Fibroblast of skin of scalp (primary cell): ENCODE measurements at places on chromosomes 13 and 19.

DNA sequence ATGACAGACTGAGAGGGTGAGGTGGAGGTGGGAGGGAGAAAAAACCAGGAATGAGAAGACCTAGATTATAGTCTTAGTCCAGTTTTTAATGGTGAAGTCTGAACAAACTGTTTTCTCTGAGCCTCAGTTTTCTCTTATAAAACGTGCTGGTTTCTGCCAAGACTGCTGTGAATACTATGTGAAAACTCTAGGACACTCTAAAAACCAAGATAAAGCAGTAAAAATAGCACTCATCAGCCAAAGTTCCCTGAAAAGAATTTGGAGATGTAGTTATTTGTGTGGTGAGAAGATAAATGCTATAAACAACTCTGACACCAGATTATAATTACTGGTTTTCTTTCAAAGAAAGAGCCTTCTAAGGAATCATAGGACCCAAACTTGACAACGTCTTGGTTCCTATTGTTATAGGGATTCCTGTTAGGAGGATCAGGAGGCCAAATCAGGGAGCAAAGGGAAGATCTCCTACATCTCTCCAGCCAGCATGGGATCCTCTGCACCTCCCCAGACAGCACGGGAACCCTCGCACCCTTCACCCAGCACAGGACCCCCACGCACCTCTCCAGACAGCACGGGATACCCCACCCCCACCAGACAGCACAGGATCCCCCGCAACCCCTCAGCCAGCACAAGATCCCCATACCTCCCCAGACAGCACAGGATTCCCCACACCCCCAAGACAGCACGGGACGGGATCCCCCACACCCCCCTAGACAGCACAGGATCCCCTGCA, 130.2 kb downstream of the MIPEP start:
- DNase-seq = no peak

GRCh38 chr19:29515706-29516357, 10.0 kb upstream of the VSTM2B start:
- DNase-seq = no peak

DNA sequence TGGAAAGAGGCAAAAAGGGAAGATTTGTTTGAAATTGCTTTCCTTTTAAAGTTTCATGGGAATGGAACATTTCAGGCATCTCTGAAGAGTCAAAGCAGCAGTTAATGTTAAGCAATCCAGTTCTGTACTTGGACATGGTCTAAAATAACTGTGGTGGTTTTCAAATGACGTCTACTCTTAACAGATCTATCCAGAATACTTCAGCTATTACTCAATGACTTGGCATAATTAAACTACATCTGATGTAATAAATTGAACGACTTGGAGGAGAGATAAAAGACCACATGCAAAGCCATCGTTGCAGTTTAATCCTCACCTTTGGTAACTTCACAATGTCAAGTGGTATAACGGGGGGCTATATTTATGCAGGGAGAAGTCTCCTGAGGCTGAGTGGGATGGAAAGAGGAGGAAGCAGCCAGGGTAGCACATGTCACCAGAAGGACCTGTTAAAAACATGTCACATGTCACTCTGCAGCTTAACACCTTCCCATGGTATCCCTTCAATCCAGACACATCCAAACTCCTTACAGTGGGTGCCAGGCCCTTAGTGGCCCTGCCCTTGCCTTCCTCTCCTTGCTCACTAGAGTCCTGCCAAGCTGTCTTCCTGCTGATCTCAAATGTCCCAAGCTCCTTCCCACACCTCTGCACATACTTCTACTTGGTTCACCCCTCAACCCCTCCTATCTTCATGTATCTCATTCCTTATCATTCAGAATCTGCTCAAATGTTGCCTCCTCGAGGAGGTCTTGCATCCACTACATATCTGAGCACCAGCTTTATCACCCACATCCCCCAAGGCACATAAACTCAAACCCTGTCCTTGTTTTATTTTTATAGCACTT, 327.8 kb downstream of the SUCLA2 start:
- DNase-seq = peak; percentile 89

DNA sequence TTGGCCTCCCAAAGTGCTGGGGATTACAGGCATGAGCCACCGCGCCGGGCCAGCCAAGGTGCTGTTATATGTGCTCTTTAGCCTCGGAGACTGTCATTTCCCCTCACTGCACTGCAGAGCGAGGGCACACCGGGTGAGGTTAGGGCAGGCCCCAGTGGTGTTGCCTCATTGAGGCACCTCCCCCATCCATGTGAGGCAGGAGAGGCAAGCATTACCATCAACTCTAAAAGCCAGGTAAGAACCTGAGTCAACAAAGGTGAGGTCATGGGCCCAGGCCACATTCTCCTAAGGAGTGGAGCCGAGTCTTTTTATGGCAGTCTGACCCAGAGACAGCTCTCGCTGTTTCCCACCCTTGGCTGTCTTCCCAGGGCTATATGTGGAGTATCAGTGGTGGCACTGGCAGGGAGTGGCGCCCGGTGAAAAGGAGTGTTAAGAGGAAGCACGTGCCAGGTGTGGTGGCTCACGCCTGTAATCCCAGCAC, 10.9 kb downstream of the B3GNT8 start:
- no peak for DNase-seq

GRCh38 chr19:56885173-56885985, 44.9 kb upstream of the PEG3 start:
- DNase-seq = no peak

DNA sequence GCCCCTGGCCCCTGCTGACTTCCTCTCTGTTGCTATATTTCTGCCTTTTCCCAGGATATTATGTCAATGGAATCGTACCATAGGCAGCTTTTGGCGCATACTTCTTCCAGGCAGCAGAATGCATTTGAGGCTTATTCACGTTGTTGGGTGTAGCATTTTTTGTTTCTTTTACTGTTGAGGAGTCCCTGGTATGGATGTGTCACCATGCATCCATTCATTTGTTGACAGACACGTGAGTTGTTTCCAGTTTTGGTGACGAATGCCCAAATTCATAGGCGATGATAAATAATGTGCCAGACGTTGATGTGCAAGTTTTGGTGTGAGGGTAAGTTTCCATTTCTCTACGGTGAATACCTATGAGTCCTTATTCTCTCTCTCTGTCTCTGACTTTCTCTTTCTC, 5.0 kb downstream of the NFILZ start:
- DNase-seq = peak; percentile 93

GRCh38 chr13:112729408-112729807, 39.6 kb downstream of the ATP11A start:
- no peak for DNase-seq

DNA sequence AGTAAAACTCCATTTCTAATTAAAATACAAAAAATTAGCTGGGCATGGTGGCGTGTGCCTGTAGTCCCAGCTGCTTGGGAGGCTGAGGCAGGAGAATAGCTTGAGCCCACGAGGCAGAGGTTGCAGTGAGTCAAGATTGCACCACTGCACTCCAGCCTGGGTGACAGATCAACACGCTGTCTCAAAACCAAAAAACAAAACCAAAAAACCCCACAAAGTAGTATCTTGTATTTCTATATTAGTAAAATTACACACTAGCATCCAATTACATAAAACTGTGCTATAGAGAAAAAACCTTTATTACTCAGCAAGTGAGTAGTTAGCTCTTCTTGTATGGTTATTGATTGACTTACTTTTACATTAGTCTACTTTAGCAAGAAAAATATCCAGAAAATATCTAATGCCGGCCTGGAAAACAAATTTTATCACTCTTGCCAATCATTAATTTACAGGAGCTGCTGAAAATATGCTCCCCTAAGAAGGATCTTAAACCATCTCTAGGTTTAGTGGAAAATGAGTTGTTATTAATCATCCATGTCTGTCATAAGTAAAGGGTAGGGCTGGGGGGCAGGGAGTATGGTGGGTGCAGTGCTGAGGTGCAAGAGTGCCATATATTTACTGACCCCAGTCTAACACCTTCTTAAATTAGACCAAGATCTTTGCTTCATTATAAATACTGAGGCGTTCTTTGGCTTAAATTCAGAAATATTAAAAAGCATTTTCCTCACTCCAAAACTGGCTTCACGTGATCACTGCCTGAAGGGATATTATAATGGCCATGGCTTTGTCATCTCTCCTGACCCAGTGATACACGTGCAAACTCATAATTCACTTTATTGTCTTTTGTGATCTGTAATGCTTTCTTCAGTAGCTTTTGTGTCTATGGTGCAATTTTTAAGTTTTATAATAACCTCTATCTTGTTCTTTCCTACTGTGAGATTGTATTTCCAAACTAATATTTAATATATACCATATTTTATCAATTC, 44.1 kb downstream of the UBL3 start:
- no peak for DNase-seq

DNA sequence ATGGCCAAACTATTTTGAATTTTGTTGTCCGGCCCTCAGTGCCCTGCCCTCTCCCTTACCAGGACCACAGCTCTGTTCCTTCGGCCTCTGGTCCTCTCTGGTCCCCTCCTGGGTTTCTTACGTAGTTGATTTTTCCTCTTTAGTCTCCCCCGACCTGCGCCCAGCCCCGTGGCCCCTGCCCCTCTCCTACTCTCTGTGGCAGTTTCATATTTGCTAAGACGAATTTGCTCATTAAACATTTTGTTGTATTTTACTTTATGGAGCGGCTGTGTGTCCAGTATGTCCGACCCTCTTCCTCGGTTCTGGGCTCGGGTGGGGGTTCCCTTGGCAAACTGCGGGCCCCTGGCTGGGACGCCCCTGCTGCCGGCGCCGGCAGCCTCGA, 576 bp upstream of the EPN1 start:
- DNase-seq = no peak

DNA sequence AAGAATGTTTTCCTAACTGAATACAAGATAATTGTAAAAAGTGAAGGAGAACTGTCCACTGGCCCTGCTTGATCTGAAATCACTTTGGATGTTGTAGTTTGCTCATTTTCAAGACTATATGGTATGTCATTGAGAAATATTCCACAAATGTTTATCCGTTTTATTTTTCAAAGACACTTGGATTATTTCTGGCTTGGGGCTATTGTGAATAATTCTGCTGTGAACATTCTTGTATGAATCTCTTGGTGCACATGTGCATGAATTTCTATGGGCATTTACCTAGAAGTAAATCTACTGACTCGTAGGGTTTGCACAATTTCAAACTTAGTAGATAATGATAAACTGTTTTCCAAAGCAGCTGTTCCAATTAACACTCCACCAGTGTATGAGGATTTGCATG, 8.6 kb downstream of the RXFP2 start:
- DNase-seq = no peak

DNA sequence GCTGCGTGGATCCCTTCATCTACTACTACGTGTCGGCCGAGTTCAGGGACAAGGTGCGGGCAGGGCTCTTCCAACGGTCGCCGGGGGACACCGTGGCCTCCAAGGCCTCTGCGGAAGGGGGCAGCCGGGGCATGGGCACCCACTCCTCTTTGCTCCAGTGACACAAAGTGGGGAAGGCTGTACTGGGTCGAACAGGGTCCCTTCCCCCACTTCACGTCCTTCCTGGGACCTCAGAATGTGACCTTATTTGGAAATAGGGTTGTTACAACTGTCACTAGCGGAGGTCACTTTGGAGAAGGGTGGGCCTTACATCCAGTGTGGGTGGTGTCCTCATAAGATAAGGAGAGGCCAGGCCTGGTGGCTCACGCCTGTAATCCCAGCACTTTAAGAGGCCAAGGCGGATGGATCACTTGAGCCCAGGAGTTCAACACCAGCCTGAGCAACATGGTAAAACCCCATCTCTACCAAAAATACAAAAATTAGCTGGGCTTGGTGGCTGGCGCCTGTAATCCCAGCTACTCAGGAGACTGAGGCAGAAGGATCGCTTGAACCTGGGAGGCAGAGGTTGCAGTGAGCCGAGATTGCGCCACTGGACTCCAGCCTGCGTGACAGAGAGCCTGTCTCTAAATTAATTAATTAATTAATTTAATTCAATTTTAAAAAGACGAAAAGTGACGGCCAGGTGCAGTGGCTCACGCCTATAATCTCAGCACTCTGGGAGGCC, 1.8 kb downstream of the F2RL3 start:
- no peak for DNase-seq

DNA sequence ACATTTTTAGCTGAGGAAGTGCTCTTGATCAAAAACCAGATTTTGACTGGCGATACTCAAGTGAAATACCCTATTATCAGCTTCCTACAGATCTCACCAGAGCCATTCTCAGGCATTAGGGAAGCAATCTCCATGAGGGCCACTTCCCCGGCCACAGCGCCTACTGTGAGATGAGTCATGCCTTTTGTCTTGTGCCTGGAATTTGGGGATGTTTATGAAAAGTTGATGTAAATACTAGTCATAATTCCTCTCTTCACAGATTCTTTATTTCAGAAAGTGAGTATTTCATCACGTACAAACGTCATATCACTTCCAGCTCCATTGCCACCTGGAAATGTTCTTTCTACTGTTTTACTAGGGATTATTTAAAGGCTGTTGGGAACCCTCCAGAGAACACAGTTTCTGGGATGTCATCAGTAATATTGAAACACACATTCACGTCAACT, 25.3 kb upstream of the SLC46A3 start:
- DNase-seq = peak; percentile 87

DNA sequence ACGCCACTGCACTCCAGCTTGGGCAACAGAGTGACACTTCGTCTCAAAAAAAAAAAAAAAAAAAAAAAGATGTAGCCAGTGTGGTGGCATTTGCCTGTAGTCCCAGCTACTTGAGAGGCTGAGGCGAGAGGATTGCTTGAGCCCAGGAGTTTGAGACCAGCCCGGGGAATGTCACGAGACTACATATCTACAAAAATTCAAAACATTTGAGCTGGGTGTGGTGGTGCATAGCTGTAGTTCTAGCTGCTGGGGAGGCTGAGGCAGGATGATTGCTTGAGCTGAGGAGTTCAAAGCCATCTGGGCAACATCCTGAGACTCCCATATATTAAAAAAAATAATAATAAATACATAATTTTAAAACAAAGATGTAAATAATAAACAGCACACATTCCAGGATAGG, 46.6 kb downstream of the SMARCA4 start:
- DNase-seq = no peak

DNA sequence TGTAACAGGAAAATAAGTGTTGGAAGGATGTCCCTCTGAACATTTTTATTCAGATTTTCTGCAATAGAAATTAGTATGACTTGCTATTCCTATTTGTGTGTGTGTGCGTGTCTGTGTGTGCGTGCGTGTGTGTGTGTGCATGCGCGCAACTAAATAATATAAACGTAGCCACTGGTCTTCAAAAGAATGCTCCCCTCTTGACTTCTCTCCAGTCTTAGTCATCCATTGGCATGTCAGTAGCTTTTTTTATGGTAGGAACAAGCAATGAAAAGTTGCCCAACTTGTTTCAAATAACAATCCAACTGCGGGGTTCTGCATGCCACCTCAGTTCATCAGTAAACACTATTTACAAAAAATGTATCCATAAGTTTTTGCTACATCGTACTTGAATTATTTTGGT, 249.6 kb downstream of the GPC6 start:
- DNase-seq = peak; percentile 68

- DNase-seq = no peak
These were observed 20.7 kb upstream of the CDC16 start for GRCh38 chr13:114213980-114214379.

GRCh38 chr19:17025991-17026658, 485 bp downstream of the CPAMD8 start:
- DNase-seq = no peak

- DNase-seq = peak; percentile 75
These were observed 1116.1 kb downstream of the PCDH9 start for GRCh38 chr13:66113882-66114526.
